A549 treated with AZD2906 at 1 μM for 4 hours (cell line): ENCODE measurements at places on chromosomes 5 and 9. TPM values are rescaled to one million over a fixed set of nuclear protein-coding genes. Genes with fewer than 3 reads are reported as not detected.

CRB2 gene
- 0.09 to 0.23 TPM (median 0.13 TPM) in 5 replicates for total RNA-seq

STKLD1 gene
- total RNA-seq = 0.50 to 0.92 TPM (median 0.64 TPM) in 5 replicates

PCDHGB2 gene
- 0.05 to 0.08 TPM (median 0.07 TPM) in 5 replicates for total RNA-seq

C5orf15 gene
- total RNA-seq = 46.0 to 56.6 TPM (median 53.8 TPM) in 5 replicates

PCDHGA2 gene
- total RNA-seq = 0.40 to 0.74 TPM (median 0.53 TPM) in 5 replicates
